CD4-positive, alpha-beta memory T cell (primary cell): ENCODE measurements at places on chromosomes 12 and 14. TPM values are rescaled to one million over a fixed set of nuclear protein-coding genes. Genes with fewer than 3 reads are reported as not detected.

DNA sequence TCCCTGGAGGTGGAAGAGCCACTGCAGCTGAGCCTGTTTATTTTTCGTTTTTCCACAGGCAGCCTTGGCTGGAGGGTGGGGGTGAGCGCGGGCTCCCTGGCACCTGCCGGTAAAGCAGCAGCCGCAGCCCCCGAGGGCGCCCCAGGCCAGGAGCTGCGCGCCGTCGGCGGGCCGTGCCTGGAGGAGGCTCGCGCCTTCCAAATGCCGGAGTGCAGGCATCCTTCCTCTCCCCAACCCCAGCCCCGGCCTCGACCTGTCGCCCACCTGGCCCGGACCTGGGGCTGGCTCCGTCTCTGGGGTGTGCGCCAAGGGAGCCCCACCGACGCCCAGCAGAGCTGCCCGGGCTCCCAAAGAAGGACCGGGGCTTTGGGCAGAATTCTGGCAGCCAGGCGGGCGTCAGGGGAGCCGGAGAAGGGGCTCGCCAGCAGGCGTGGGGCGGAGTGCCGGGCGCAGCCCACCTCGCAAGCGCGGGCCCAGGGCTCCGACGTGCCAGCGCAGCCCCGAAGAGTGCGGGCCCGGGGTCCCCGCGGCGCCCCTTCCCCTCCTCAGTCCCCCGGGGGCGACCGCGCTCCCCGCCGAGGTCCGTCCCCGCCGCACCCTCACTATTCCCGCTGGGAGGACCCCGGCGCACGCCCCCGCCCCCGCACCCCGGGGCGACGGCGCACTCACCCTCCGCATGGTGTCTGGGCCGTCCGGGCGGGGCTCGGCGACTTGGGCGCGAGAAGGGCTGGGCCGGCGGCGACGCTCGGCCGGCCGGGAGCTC is 130.3 kb downstream of the NDUFA12 start:
- DNase-seq = no peak

GRCh38 chr12:51536159-51536558 is 54.9 kb upstream of the SCN8A start:
- DNase-seq = no peak

- no peak for DNase-seq
Measured at GRCh38 chr12:132631666-132632065, 13.1 kb downstream of the P2RX2 start.

DNA sequence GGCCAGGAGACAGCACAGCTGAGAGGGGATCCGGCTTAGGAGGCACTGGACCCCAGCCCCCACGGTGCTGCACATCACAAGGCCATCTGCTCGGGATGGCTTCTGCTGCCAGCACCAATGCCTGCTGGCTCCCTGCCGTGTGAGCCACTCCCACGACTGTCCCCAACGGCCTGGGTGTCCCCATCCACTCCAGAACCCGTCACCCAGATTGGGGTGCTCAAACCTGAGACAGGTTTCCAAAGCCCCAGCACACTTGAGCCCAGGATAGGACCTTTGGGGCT is 102.4 kb downstream of the RFLNA start:
- no peak for DNase-seq

DNA sequence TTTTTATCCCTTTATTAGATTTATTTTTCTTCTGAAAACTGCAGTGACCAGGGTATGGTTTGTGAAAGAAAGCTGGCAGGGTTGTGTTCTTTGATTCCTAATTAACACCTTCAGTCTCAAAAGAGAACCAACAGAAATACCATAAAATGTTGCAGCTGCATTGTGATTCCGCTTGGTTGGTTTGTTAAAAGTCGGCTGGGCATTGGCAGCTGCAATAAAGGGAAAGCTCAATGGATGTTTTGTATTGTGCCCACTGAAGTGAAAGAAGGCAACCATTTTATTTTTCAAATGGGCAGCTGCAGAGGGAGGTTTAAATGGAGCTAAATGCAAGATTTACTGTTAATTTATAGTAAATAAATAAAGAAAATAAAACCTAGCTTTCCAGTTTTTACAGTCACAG is 16.7 kb downstream of the LGR5 start:
- no peak for DNase-seq

DNA sequence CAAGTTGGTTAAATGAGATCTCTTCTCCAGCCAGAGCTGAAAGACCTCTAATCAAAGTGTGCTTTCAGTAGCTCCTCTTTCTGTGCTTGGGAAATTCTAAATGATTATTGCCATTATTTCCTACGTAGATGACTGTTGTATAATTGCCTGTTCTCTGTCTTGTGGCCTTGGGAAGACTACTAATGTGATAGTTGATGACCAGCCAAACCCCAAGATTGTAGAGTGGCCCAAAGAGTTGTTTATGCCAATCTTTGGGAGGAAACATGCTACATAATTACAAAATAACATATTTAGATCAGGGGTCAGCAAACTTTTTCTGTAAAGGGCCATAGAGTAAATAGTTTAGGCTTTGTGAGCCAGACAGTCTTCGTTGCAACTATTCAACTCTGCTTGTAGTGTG is 135.1 kb upstream of the DIO2 start:
- no peak for DNase-seq

DNA sequence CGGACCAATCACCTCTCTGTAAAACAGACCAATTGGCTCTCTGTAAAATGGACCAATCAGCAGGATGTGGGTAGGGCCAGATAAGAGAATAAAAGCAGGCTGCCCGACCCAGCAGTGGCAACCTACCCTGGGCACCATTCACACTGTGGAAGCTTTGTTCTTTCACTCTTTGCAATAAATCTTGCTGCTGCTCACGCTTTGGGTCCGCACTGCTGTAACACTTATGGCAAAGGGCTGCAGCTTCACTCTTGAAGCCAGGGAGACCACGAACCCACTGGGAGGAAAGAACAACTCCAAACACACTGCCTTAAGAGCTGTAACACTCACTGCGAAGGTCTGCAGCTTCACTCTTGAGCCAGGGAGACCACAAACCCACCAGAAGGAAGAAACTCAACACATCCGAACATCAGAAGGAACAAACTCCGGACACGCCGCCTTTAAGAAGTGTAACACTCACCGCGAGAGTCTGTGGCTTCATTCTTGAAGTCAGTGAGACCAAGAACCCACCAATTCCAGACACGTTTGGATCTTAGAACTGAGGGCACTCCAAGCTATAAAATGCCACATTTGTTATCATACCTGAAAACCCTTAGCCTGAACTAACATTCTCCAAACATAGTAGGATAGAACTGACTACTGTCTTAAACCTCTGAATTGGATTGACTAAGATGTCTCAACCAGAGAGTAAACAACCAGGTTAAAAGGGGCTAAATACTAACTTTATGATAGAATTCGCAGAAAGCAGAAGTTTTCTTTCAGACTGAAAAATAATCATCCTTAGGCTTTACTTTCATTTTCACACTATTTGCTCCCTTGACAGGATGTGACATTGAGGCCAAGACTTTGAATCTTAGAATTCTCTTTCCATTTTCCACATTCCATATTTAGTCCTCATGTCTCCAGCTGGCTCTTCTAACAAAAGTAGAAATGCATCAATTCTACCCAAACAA is 33.6 kb downstream of the CDKL1 start:
- DNase-seq = peak; percentile 43

- DNase-seq = no peak
Measured at GRCh38 chr14:58863661-58864345, 226.0 kb downstream of the DACT1 start.

GRCh38 chr14:100105357-100106169 is 40.3 kb downstream of the EVL start:
- DNase-seq = no peak

DNA sequence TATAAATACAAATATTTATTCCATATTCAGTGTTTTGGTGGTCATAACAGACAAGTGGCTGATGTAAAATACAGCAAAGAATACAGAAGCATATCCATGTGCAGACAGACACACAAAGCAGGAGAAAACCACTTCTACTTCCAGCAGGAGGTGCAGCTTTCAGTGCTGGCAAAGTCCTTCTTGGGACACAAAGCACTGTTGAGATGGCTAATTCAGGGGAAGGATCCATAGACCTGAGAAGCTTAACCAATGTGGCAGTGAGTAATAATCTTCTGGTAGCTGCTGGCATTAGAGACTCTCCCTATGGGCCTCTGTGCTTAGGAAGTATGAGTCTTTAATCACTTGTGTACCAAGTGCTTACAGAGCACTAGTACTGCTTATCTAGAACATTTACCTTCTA is 26.8 kb downstream of the AMN1 start:
- DNase-seq = no peak

DNA sequence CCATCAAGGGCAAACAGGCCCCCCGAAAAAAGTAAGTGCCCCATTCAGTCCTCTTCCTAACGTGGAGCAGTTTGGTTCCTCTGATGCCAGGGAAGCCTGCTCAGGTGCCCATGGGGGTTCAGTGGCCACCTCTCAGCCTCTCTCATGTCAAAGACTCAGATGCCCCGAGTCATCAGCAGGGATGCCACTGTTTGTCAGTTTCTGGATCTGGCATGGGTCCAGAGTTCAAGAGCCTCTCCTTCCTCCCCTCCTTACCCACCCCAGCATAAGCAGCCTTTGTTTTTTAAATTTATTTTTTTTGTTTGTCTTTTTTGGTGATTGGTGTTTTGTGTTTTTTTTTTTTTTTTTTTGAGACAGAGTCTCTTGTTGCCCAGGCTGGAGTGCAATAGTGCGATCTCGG is 11.3 kb downstream of the KMT5A start:
- no peak for DNase-seq

DNA sequence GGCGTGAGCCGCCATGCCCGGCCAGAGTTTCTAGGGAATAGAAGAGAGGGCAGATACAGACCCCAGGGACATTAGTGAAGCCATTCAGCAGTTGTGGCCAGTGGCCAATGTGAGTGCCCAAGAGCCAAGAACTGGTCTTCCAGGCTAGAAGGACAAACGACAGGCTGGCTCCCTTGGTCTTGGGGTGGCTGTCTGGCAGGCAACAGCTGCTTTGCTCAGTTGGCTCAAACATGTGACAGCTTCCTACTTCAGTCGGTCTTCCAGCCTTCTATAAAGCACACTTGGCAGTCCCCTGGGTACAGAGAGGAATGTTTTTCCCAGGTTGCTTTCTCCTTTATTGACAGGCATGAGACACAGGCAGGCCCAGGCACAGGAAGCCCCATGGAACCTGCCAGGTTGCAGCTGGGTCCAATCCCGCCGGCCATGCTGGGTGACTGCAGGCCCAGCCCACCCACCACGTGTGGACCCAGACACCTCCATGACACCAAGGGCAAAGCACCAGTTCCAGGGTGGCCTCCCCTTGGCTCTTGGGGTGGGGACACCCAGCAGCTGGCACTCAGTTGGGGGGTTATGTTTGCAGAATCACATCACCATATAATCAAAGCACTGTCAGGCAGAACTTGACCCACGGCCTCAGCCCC is 15.4 kb downstream of the CHGA start:
- DNase-seq = no peak

DNA sequence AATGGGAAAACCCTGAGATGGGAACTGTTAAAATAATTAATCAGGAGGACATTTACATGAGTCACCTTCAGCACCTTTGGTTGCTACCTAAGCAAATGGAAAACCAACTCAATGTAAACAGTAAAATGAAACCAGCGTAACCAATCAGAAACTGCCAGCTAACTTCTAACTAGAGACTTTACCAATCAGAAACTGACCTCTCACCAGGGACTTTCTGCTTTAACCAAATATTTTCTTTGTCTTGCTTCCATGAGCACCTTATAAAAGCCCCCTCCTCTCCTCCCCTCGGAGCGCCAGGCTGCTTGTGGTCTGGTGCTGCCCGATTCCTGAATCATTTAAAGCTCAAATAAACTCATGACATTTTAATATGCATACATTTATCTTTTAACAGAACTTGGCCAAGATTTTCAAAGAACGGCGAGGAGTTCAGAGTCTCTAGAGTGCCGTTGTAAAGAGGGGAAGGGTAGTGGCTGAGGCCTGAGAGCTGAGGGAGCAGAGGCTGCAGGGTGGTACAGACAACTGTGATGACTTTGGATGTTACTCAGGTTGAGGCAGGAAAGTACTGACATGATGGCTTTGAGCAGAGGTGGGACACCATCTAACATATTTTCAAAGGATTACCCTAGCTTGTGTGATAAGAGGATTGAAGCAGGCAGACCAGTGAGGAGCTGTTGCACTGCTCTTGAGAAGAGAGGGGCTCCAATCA is 183.6 kb downstream of the CRADD start:
- DNase-seq = no peak

DNA sequence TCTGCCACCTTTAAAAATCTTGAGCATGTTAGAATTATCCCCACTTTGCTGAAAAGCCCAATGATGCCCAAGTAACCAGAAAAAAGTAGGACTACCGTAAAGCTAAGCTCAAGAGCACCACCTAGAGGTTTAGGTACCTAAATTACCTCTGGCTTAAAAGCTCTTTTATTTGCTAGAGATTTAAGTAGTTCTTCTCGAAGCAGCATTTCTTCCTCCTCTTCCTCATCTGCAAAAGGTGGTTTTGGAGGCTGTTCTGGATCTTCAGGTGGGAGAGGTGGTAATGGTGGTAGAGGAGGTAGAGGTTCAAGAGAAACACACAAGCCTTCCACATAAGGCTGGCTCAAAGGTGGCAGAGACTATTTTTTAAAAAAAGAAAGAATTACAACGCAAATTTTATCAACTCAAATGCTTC is 26.9 kb downstream of the ZFC3H1 start:
- DNase-seq = peak; percentile 52

- no peak for DNase-seq
Measured at GRCh38 chr14:48125654-48126053, 450.2 kb upstream of the MDGA2 start.

DNA sequence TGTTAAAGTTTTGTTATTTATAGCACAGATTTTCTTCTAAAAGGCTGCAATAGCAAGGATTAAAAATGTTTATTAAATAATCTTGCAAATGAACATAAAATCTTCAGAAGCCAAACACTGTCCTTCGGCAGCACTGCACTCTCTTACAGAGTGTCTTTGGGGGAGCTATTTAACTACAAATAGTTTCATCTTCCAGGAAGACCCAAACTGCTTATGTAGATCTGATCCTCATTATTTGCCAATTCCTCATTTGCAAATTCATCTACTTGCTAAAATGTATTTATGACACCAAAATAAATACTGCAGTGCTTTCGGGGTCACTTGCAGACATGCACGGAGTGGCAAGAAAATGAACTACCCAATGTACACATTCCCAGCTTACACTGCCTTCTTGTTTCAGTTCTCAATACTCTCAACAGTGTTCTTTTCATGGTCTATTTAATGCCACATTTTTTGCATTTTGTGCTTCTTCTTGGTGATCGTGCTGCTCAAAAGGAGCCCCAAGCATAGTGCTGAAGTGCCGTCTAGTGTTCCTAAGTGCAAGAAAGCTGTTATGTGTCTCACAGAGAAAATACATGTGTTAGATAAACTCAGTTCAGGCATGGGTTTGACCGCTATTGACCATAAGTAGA is 128.1 kb downstream of the PRKD1 start:
- no peak for DNase-seq

GRCh38 chr12:12357719-12358461 is 1.0 kb downstream of the BORCS5 start:
- DNase-seq = peak; percentile 40

GRCh38 chr14:106666341-106666740 is 1140.0 kb downstream of the TMEM121 start:
- no peak for DNase-seq

GRCh38 chr12:122793685-122794106 is 19.3 kb downstream of the CCDC62 start:
- DNase-seq = no peak

GUCY2C gene
- total RNA-seq = not detected

DAO gene
- not detected for total RNA-seq

NUP37 gene
- 17.0 TPM for total RNA-seq

ADGRD1 gene
- not detected for total RNA-seq

NANOG gene
- not detected for total RNA-seq

KERA gene
- total RNA-seq = not detected

ZBTB42 gene
- total RNA-seq = 11.6 TPM

SLC5A8 gene
- not detected for total RNA-seq
